ENCODE measurements at places on chromosomes 6 and 20.

GRCh38 chr20:49392745-49393144 is 89.7 kb downstream of the KCNB1 start:
- DNase-seq, result no peak

DNA sequence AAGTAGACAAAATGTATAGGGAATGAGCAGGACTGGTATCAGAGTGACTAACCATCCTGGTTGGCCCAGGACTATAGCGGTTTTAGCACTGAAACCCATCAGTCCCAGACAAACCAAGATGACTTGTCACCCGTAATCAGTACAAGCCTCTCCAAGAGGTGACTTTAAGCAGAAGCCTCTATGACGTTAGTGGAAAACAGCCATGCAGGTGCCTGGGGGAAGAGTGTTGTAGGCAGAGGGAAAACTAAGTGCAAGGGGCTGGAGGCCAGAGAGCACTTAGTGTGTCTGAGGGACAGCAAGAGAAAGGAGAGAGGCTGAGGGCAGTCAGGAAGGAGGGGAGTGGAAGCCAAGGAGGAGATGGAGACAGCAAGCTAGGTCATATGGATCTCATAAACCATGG is 2.1 kb downstream of the SGK2 start:
- no peak for DNase-seq

DNA sequence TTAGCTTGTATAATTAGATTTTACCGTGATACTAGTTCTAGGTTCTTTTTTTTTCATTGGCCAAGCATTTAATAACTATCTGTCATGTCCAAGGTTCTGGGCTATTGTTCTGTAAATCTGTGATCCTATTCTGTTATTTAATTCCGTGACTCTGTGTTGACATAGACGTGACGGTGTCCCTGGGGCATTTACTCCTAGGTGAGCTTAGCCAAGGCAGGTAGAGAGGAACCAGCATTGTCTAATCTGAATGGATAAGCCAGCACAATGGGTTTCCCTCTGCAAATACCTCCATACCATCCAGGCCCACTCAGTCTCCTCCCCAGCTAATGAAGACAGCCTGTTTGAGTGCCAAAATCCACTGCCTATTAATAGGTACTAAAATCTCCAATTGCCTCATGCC is 8.9 kb upstream of the CDSN start:
- no peak for DNase-seq

DNA sequence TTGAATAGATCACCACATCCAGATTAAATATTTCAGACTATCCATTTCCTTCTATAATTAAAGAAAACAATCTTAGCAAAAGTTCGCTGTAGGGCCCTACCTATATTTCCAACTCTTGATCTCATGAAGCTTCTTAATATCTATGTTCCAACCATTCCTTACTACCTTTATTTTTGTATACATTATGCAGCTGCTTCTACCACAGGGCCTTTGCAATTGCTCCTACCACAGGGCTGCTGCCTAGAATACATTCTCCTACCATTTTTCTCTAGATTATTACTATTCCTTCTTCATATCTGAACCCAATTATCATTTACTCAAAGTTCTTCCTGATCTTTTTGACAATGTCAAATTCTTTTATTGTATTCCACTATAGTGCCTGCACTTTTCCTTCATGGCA is 516.6 kb downstream of the RFPL4B start:
- no peak for DNase-seq
